ENCODE measurements at places on chromosomes 6 and 20. TPM values are rescaled to one million over a fixed set of nuclear protein-coding genes. Genes with fewer than 3 reads are reported as not detected.

DNA sequence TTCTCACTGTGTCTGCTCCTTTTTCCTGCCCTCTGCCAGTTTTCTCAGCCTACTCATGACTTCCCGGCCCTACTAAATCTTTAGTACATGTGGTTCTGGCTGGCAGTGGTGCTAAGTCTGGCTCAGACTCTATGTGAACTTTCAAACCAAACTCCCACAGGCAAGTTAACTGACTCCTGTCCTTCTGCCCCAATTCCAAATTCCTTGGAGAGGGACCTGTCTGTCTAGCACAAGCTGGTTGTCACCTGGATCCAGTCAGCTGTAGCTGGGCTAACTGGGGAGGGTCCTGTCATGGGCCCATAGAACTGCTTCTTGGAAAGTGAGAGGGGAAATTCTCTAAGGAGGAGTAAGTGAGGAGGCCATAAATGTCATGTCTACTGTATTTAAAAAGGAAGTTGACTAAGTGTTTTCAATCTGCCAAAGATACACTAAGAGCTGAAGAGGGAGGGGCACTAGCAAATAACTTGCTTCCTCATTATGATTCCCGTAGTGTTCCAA lies 240.1 kb downstream of the KCNQ5 start:
- no peak for DNase-seq

DNA sequence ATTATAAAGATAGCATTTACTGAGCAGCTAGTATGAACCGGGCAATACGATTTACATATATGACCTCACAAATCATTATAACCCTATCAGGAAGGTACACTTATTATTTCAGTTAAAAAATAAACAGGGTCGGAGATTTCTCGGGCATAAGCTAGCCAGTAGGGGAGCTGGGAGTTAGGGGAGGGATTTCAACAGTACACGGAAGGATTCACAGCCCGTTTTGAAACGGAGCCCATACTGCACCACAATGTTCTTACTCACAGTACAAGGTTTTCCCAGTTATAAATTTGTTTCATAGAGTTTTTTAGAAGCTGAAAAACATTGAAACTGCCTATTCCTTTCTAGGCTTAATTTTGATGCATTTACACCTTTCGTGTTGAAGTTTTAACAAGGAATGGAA lies 607.1 kb downstream of the HDGFL1 start:
- no peak for DNase-seq

- DNase-seq = no peak
Observed at GRCh38 chr20:58921564-58921963, 59.5 kb upstream of the NELFCD start.

DNA sequence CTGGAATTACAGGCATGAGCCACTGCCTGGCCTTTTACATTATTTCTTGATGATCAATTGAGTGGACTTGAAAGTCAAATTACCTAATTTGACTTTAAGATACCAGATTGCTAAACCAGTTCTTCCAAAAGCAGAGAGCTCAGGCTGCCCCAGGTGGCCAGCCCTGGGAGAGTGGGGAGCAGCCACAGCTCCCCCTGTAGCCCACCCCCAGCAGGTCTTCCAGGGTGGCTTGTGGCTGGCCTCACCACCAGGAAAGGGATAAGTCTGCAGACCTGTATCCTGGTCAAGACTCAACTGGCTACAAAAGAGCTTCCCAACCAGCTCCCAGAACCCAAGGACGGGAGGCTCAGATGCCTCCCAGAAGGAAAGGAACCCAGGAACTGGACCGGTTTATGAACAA lies 23.8 kb upstream of the AKAP12 start:
- no peak for DNase-seq

- DNase-seq = no peak
Observed at GRCh38 chr6:170248861-170249600, 41.8 kb downstream of the DLL1 start.

DNA sequence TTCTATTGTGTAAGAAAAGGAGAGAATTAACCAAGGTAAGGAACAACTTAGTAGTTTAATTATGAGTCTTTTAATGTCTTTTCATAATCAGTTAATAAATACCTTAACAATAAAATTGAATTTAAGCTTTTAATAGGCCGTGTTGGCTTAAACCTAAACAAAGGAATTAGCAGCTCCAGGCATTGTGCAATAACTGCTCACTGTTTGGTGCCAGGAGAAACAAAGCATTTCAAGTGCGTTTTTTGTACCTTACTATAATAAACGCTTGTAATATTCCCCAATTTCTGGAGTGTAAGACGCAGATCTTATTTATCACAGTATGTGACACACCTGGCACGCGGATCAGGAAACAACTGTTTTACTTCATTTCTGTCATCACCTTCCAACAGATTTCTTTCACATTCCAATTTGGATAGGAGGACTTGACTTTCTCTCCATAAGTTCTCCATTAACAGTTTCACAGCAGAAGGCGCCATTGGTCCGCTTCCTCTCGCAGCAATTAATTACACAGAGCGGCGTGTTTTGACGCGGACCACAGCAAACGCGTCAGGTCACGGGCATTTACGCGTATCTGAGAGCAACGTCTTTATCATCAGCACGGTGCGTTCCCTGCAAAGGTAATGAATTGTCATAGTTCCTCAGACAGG lies 335.8 kb upstream of the NT5E start:
- no peak for DNase-seq

DNA sequence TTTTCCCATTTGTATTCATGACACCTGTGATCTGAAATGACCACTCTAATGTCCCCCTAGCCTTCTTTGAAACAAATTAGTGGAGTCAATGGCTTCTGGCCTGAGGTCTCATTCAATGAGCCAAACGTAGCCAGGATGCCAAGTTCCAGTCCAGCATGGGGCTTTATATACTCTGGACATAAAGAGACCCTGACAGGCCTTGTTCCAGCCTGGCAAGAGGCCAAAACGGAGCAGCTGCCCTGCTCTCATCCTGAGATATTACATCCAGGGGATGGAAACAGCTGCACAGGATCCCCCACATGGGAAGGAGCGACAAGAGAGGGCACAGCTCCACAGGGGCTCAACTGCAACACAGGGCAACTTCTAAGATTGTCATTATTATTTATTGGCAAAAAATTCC lies 437.8 kb downstream of the CDH26 start:
- no peak for DNase-seq

Gene RIPPLY2
- polyA plus RNA-seq = not detected

Gene GNL1
- 97.3 TPM for polyA plus RNA-seq

GRCh38 chr20:51387125-51387875 lies 155.2 kb downstream of the NFATC2 start:
- DNase-seq = no peak

DNA sequence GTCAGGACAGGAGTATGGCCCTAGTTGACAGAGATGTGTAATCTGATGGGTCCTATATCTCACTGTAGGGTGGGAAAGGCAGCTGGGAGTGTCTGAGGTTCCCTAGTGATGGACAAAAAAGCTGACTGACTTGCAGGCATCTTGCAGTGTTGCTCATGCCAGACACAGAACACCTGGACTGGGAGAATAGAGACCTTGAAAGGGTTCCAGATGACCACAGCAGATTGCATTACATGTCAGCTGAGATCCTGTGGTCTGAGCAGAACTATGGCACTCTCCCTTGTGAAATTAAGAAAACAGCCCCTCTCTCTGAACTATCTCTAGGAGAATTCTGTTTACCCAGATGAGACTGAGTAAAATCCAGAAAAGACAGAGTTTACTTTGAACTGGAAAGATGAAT lies 212.6 kb upstream of the MAN1A1 start:
- DNase-seq = no peak

- DNase-seq = no peak
Observed at GRCh38 chr6:20789162-20789561, 254.9 kb downstream of the CDKAL1 start.

- DNase-seq = no peak
Observed at GRCh38 chr20:34350095-34350494, 13.0 kb upstream of the ITCH start.

GRCh38 chr6:11600251-11600650 lies 62.7 kb downstream of the TMEM170B start:
- no peak for DNase-seq

Gene TMEM200A
- polyA plus RNA-seq = 24.1 TPM

GRCh38 chr20:57265336-57265996 lies 975 bp downstream of the BMP7 start:
- no peak for DNase-seq

Gene TRIM31
- polyA plus RNA-seq = not detected

DNA sequence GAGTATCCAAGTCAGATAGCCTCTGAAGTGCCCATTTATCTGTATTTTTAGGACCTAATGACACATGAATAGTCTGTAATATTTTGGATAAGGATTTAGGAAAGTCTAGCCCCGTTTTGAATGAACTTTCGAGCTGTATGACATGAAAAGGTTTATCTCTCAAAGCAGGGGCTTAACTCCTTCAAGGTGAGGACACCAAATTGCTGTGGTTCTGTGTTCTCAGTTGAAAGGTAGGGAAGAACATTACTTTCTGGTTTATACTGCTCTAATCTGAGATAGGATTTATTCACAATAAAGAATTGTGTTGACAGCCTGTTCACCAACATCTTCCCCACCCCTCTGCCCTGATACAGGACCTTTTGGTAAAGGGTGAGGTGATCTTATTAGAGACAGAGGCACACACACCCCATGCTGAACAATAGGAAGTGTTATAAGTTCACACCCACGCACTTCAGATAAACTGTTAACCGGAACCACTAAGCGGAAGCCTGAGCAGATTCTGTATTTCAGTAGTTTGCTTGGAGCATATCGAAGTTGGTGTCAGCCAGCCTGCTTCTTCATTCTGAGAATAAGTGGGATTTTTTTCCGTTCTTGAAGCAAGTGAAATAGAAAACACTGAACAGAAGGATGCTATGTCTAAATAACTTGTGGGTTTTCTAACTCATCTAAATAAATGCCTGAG lies 223.3 kb downstream of the TMEM242 start:
- no peak for DNase-seq

GRCh38 chr20:17100506-17100905 lies 126.3 kb upstream of the PCSK2 start:
- no peak for DNase-seq

GRCh38 chr6:166500246-166500645 lies 86.2 kb downstream of the RAMACL start:
- DNase-seq = no peak

DNA sequence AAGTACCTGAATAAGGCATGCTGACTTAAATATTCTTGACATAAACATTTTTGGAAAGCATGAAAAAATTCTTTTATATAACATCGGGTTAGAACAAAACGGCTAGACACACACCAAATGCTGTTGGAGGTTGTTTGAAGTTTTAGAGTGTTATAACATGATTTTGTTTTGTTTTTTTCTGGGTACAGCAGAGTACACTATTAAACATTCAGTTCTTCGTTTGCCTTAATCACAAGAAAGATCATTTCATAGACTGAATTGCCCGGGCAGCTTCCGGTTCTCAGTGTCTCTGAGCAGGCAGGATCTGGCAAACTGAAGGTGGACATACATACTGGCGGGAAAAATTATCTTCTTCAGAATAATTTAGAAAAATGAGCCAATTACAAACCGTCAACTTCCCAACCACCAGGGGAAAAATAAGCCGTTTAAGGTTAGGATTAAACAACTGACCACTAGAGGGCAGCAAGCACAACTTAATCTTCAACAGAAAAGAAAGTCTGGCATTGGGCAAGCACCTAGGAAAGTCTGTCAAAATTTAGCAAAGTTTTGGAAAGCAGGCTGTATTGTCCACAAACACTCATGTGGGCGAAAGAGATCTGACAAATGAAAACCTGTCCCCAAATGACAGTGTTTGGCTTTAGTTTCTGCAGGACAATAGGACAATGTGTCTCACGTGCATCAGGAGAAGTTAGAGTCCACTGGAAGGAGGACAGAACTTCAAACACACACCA lies 15.0 kb downstream of the ZNF217 start:
- peak; percentile 90 for DNase-seq

GRCh38 chr20:47296950-47297349 lies 59.5 kb downstream of the ZMYND8 start:
- DNase-seq = no peak

Gene IP6K3
- polyA plus RNA-seq = 1.1 TPM

DNA sequence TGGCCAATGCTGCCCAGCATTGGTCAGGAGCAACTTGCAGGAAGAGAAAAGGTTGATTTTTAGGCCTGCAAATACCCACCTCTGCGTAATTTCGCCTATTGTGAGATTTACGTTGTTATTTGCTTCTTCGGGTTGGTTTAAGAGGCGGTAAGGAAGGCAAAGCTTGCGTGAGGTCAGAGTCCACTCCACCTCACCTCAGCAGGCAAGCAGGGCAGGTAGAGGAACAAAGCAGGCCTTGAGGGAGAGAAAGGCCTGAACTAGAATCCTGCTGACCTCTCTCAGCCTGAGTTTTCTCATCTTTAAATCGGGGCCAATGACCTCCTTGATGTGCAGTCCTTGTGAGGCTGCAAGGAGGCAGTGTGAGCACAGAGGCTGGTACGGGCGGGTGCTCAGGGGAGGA lies 239.1 kb downstream of the CDC5L start:
- no peak for DNase-seq

Gene NKAIN4
- polyA plus RNA-seq = 27.2 TPM

- no peak for DNase-seq
Observed at GRCh38 chr6:137352859-137353258, 133.7 kb upstream of the IFNGR1 start.

GRCh38 chr6:76972474-76972873 lies 490.8 kb downstream of the HTR1B start:
- DNase-seq = no peak

- no peak for DNase-seq
Observed at GRCh38 chr6:152225241-152225934, 411.8 kb downstream of the SYNE1 start.

Gene ADGB
- 0.52 TPM for polyA plus RNA-seq

Gene VSTM2L
- polyA plus RNA-seq = 3.5 TPM

Gene LRRN4
- polyA plus RNA-seq = 16.9 TPM

Gene TRDN
- polyA plus RNA-seq = 1.9 TPM

Gene TAF11
- 45.3 TPM for polyA plus RNA-seq

- no peak for DNase-seq
Observed at GRCh38 chr20:59721386-59721785, 117.0 kb downstream of the PHACTR3 start.

Gene SLC13A3
- 20.8 TPM for polyA plus RNA-seq

GRCh38 chr6:153088796-153089195 lies 42.3 kb downstream of the RGS17 start:
- DNase-seq = no peak

DNA sequence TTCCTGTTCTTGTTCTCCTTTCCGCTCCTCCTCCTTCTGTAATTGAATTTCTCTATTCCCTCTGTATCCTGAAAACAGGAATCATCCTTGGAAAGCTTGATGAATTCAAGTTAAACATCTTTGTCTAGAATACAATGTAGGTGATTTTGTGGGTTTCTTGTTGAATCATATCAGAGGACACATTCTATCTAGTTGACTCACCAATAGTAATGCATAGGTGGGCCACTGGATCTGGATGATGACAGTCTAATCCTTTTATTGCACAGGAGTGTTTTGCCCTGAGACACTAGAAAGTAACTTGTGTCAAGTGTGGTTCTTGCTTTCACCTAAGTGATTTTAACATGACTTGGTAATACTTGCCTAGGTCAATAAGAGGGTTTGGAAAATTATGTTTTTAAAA lies 164.3 kb downstream of the RFPL4B start:
- no peak for DNase-seq

Gene BPIFB1
- 0.04 TPM for polyA plus RNA-seq

Gene STMND1
- polyA plus RNA-seq = 0.36 TPM

Gene IFNGR1
- polyA plus RNA-seq = 52.2 TPM

Gene ADGRG6
- 28.8 TPM for polyA plus RNA-seq
